ENCODE measurements at places on chromosomes 13 and 19.

GRCh38 chr13:76820759-76821158 is 65.4 kb downstream of the KCTD12 start:
- peak; percentile 32 for DNase-seq

DNA sequence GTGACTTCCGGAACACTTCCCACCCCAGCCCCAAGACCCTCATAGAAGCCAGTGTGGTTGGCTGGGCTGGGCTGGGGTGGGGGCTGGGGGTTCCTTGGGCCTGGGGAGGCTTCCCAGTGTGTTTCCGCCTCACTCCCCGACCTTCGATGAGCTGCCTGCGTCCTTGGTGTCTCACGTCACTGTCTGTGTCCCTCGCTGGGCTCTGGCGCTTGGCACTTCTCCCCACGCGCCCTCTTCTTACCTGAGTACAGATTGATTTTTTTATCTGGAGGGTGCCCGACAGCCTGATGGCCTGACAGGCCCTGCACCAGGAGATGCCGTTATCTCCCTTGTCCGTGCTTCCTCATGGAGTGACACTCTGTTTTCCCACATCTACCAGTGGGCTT is 7.6 kb upstream of the GRIN3B start:
- no peak for DNase-seq

GRCh38 chr19:35195830-35196229 is 32.7 kb downstream of the FAM187B start:
- DNase-seq: no peak

GRCh38 chr19:45881909-45882528 is 3.9 kb downstream of the IRF2BP1 start:
- no peak for DNase-seq

DNA sequence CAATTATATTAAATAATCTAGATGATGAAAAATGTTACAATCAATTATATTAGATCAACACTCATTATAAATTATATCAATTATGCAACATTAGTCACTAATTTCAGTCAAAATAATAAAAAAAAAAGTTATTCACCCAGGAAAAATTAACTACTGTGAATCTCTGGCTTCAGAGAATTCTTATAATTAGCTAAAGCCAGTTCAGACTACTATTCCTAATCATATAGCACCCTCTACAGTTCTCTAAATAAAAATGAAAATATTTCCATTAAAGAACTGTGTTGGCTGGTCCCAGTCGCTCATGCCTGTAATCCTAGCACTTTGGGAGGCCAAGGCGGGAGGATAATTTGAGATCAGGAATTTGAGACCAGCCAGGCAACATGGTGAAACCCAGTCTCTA is 33.0 kb downstream of the XPO4 start:
- DNase-seq: no peak

GRCh38 chr13:34847766-34848165 is 94.3 kb upstream of the NBEA start:
- DNase-seq: no peak

- no peak for DNase-seq
Observed at GRCh38 chr19:17549085-17549740, 6.2 kb upstream of the COLGALT1 start.

- no peak for DNase-seq
Observed at GRCh38 chr13:66001140-66001539, 1229.0 kb downstream of the PCDH9 start.

DNA sequence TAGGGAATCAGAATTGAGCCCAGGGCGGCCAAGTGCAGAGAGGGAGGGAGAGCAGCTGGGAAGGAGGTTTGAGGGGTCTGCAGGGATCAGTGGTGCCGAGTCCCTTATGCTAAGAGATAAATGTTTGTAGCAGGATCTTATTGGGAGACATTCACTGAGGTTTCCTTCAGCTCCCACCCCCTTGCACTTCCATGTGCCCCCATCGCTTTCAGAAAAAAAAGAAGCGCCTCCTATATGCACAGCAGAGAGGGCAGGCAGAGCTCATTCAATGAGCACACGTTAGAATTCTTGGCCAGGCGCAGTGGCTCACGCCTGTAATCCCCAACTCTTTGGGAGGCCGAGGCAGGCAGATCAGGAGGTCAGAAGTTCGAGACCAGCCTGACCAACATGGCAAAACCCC is 28.0 kb downstream of the CYP4F2 start:
- DNase-seq: no peak

- DNase-seq: no peak
Observed at GRCh38 chr13:78844106-78844505, 185.2 kb upstream of the OBI1 start.

DNA sequence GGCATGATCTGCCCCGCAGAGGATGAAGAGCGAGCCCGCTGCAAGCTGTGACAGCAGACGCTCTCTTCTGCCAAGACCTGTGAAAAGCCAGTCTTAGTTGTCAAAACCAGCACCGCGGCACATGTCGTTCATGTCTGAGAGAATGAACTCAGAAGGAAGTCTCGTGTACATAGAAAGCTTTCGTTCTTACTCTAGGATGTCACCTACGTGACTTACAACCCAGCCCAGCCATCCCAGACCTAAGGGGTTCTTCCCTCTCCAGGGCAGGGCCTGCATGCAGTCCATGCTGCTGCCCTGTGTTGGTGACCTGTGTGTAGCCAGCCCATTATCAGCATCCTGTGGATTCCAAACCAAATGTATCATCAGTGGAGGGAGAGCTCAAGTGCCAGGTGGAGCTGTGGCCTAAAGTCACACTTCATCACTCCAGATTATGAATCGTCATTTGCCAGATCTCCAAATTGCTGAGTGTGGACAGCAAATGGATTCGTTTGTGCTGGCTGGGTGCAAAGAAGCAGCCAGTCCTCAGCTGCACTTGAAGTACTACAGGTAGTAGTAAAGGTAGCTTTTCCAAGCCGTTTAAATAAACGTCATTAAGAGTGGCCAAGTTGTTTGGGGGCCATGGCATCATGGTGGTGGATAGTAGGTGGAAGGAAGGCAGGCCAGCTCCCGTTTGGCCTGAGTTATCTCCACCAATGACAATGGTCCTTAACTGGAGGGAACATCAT is 73.9 kb upstream of the GPR183 start:
- DNase-seq: no peak

- no peak for DNase-seq
Observed at GRCh38 chr13:70964124-70964523, 855.9 kb upstream of the KLHL1 start.

GRCh38 chr19:50722201-50723013 is 757 bp upstream of the CLEC11A start:
- DNase-seq: no peak

DNA sequence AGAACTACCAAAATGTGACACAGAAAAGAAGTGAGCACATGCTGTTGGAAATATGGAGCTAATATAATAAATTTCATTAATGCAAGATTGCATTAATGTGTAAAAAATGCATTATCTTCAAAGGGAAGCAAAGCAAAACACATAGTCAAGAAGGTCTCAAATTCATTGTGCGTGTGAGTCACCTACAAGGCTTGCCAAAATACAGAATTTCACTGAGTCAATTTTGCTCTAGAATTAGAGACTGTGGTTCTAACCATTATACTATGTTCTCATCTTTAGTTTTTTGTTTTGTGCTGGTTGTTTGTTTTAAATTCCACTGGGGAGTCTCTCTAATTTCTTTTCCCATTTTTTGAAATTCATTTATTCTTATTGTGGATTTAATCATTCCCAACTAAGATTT is 149.8 kb upstream of the SLITRK1 start:
- DNase-seq: no peak

DNA sequence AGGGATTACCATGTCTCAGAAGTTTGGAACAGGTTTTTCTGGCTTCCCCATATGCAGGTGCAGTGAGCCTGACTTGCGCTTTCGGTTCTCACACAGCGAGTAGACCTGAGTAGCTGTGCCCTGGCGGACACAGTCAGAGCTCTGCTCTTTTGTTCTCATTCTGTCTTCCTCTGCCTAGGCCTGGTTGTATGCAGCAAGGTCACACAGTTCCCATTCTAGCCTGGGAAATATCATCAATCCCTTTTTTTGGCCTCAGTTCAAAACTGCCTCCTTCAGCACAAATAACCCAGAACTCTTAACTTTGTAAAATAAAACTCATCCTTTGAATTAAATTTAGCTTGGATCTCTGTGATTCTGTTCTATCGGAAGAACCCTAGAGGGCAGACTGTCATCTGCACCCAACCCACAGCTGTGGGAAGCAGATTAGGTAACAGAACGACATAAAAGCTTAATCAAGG is 10.2 kb downstream of the OXGR1 start:
- peak; percentile 57 for DNase-seq

- no peak for DNase-seq
Observed at GRCh38 chr13:101780211-101780610, 327.7 kb downstream of the ITGBL1 start.

- DNase-seq: no peak
Observed at GRCh38 chr13:75021151-75021550, 460.8 kb downstream of the TBC1D4 start.

GRCh38 chr13:89832827-89833226 is 1514.7 kb upstream of the MIR17HG start:
- DNase-seq: no peak

GRCh38 chr19:14639536-14640277 is 34.9 kb downstream of the ADGRE3 start:
- no peak for DNase-seq

DNA sequence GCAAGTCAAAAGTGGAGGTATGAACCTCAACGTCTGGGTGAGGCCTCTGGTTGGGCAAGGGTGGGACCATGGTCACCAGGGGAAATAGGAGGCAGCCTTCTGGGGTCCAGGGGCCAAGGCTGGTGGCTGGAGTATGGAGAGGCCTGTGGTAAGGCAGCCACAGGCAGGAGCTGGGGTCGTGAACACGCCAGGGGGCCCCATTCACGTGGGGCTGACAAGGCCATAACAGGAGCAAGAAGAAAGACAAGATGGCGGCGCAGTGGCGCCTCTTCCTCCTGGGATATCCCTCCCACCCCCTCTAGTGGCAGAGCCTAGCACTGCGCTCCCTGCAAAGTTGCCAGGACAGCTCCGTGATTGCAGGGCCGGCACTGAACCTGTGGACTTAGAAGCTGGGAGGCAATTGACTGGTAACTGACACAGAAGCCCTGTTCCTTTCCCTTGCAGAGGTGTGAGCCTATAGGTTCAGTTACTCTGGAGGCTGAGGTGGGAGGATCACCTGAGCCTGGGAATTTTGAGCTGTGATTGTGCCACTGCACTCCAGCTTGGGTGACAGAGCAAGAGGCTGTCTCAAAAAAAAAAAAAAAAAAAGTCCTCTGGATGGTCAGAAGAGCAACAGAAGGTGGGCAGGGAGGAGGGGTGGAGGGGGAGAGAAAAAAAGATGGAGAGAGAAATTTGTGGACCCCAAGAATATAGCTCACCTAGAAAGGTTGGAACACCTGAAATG is 19.7 kb upstream of the EDDM13 start:
- DNase-seq: peak; percentile 35

DNA sequence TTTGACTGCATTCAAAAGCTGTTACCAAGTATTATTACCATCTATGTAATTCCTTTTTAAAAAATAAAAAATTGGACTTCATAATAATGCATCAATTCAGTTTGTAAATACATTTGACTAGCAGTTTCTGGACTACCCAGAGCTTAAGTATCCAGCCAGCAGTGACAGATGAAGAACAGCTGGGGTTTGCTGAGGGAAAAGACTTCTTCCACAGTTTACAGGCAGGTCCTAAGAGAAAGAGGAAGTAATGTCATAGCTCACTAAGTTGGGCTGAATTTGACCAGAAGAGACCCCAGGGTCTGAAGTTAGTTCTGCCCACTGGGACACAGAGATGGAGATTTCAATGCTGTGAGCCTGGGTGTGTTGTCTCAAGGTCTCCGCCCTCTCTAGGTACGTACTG is 96.4 kb downstream of the MBNL2 start:
- no peak for DNase-seq

DNA sequence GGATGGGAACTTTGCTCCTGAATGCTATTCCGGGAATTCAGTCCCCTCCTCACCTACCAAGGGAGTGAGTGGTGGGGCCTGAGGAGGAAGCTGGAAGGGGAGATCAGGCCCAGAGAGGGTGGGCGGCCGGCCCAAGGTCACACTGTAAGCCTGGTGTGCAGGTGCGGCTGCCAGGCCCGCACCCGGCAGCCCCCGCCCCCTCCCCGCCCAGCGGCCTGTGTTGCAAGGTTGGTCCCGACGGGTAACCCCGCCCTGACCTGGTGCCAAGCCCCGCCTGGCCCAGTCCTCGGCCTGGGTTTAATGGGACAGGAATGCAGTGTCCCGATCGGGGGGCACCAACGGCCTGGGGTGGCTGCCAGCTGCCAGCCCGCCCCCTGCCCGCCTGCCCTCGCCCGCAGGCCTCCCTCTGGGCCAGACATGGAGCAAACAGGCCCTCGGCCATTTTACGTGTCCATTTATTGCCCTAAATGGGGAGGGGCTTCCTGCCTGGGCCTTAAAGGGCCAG is 5.5 kb downstream of the ZBTB7A start:
- DNase-seq: peak; percentile 88

DNA sequence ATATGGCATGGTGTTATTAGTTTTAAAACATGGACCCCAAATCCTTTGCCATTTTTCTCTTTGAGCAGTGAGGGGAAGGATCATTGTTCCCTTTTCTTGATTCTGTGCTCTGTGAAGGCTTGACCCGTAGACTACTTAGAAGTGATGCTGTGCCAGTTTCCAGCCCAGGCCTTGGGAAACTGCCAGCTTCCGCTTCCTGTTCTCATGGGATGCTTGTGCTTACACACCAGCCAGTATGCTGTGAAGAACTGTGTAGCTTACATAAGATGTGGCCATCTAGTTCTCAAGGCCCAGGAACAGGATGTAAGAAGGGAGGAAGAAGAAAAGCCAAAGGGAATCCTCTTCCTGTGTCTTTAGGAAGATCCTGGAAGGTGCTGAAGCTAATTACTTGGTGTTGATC is 180.9 kb downstream of the PCCA start:
- no peak for DNase-seq

DNA sequence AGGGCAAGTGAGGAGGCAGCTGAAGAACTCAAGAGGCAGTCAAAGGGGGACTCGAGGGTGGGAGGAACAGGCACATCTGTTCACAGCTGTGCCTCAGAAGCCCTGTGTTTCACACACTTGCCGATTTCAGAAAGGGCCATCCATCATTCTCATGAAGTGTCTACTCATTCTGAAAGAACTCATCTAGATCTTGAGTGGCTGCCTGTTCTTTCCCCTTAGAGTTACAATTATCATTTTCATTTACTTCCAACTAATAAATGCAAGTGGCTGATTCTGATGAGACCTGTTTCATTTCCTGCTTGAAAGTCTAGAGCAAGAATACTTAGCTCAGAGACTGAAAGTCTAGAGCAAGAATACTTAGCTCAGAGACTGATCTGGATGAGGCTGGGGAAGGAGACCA is 1145.1 kb downstream of the UQCRFS1 start:
- no peak for DNase-seq

All from breast epithelium (tissue), 4 donors.